ENCODE measurements at places on chromosomes 16 and 17.
A peak's percentile ranks its signal among the peaks of the same experiment; 100 is the strongest.

GRCh38 chr16:21666772-21667171 is 3.0 kb downstream of the OTOA start:
- DNase-seq, result no peak

- DNase-seq, result no peak
Observed at GRCh38 chr17:76459674-76460073, 6.7 kb upstream of the UBE2O start.

GRCh38 chr17:4340914-4341615 is 25.4 kb downstream of the UBE2G1 start:
- no peak for DNase-seq

DNA sequence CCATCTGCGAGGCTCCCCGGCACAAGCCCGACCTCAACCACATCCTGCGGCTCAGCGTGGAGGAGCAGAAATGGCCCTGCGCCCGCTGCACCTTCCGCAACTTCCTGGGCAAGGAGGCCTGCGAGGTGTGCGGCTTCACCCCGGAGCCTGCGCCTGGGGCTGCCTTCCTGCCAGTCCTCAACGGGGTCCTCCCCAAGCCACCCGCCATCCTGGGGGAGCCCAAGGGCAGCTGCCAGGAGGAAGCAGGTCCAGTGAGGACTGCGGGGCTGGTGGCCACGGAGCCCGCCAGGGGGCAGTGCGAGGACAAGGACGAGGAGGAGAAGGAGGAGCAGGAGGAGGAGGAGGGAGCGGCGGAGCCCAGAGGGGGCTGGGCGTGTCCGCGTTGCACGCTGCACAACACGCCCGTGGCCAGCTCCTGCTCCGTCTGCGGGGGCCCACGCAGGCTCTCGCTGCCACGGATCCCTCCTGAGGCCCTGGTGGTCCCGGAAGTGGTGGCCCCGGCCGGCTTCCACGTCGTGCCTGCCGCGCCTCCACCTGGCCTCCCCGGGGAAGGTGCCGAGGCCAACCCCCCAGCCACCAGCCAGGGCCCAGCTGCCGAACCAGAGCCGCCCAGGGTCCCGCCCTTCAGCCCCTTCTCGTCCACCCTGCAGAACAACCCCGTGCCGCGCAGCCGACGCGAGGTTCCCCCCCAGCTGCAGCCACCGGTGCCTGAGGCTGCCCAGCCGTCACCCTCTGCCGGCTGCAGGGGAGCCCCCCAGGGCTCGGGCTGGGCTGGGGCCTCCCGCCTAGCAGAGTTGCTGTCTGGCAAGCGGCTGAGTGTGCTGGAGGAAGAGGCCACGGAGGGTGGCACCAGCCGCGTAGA is 13.1 kb upstream of the PRR35 start:
- peak; percentile 37 for DNase-seq

- DNase-seq, result no peak
Observed at GRCh38 chr17:36929851-36930582, 7.3 kb upstream of the LHX1 start.

- DNase-seq, result no peak
Observed at GRCh38 chr16:78775161-78775561, 675.7 kb downstream of the WWOX start.

DNA sequence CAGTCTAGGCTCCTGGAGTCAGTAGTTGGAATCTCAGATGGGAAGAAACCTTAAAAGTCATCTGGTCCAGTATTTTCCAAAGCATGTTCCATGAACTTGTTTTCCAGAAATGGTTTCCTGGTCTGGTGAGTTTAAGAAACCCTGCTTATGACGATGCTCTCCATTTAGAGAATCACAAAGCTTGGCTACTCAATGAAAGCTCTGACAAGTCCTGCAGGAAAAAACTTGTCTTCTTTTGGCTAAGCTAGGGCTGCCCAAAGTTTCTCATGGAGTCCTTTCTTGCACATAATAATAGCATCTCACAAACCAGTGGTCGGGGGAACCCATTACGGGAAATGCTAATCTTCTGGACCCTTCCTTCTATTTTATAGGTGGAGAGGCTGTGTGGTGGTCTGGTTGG is 5.5 kb upstream of the NKD1 start:
- DNase-seq, result no peak

DNA sequence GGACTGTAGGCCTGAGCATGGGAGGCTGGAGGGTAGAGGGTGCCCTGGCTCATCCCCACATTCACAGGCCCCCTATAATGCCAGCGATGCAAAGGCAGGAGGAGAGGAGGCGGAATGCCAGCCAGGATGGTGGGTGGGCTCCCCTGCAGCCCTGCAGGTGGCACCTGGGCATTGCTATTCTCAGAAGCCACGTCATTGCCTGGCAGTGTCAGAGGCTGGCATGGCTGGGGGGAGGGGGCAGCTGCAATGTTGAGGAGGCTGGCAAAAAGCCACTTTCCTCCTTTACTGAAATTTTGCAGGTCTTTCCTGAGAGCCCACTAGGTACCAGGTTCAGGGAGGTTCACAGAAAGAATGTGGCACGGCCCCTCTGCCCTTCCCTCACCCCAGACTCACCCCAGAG is 36.2 kb downstream of the RAB11FIP4 start:
- no peak for DNase-seq

- no peak for DNase-seq
Observed at GRCh38 chr16:14013571-14014283, 57.4 kb upstream of the MRTFB start.

GRCh38 chr17:8821446-8822105 is 22.4 kb upstream of the MFSD6L start:
- DNase-seq, result no peak

DNA sequence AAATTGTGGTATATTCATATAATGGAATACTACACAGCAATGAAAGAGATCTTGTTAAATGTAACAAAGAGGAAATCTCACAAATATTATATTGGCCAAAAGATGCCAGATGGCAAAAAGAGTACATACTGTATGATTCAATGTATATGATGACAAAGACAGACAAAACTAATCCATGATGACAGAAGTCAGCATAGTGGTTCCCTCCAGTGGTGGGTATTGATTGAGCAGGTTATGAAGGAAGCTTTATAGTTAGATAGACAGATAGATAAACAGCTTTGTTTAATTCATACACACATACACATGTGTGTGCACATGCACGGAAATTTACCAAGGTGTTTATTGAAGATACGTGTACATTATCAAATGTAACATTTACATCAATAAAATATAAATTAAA is 74.4 kb upstream of the SMIM36 start:
- DNase-seq, result no peak

- DNase-seq, result no peak
Observed at GRCh38 chr16:10296956-10297340, 88.9 kb upstream of the ATF7IP2 start.

GRCh38 chr17:4948166-4948930 is at the start of gene PFN1:
Gene PFN1, minus strand, starts transcription at chr17:4948530. Its CDS starts 136 bp downstream, at chr17:4948394.
- DNase-seq, result peak; percentile 94

- no peak for DNase-seq
Observed at GRCh38 chr17:37698132-37698910, 46.5 kb downstream of the HNF1B start.

DNA sequence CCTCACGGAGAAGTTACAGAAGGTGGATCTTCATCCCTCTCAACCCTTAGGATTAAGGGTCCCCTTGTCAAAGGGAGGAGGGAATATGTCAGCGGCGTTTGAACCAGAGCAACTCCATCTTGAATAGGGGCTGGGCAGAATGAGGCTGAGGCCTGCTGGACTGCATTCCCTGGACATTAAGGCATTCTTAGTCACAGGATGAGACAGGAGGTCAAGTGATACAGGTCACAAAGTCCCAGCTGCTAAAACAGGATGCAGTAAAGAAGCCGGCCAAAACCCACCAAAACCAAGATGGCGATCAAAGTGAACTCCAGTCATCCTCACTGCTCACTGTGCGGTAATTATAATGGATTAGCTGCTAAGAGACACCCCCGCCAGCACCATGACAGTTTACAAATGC is 36.7 kb downstream of the RBFOX3 start:
- no peak for DNase-seq

- DNase-seq, result no peak
Observed at GRCh38 chr17:66889480-66890230, 54.7 kb downstream of the CACNG5 start.

DNA sequence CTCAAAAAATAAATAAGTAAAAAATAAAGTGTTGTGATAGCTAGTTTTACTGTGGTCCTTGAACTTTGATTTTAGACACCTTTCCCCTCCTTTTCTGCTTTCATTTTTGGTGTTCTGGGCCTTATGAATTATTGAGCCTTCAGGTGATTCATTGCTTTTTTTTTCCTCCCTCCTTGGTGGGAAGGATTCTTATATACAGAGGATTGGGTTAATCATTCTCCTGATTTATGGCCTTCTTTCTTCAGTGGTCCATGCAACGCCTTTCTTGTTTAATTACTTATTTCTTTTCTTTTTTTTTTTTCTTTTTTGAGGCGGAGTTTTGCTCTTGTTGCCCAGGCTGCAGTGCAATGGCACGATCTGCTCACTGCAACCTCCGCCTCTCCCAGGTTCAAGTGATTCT is 8.0 kb upstream of the MYL4 start:
- DNase-seq, result no peak

GRCh38 chr17:73138541-73139138 is 26.2 kb upstream of the SSTR2 start:
- DNase-seq, result no peak

DNA sequence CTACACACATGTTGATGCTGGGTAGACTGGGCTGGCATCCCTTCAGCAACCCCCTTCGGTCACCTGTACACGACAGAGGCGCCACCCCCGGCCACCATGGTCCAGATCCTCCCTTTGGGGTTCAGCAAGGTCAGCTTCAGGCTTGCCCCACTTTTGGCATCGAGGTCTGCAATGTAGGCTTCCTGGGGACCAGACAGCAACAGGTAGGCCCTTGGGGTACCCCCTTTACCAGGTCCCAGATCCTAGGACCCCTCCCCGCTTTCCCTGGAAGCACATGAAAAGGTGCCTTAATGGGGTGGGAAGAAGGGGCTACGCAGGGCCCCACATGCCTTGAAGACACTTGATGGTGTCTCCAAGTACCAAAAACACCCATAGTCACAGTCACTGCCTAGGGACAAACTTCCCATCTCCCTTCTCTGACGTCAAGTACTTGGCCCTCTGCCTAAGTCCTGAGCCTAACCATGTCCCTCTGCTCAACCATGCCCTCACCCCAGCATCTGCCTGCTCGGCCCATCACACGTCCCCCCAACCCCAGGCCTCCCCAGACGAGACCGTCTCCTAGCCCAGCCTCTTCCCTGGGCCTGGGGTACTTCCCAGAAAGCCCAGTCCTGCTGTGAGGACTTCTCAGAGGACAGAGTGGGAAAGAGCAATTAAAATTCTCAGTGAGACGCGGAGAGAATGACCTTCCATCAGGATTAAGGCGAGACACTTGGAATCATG is 12.1 kb downstream of the ACLY start:
- no peak for DNase-seq

DNA sequence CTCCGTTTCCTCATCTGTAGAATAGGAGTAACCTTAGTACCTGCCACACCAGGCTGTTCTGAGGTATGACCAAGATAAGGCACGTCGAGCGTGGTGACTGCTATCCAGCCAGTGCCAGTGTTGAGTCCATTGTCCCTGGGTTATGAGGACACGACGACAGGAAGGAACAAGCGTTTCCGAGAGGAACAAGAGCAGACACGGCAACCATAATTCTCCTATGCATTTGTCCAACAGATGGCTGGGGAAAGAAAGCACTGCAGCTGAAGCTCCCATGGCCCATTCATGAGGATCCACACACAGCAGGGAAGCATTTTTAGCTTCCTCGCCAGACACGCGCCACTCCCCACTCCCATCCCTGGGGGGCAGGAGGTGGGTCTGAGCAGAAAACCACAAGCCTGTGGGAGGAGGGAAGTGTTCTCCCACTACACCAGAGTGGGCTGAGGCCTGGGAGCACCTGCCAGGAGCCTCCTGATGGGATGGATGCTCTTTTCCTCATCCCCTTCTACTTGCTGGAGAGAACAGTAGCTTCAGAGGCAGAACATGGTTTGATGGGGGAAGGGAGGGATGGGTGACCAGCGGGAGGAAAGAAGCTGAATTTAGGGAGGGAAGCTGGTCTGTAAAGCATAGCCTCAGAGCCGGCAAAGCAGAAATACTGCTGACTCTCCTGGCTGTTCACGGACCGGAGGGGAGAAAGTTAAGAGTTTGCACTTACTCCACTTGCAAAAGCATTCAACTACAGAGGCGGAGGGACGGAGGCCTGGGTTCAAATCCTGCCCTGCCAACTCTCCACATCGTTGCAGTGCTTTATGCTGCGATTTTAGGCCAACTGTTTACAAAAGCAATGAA is 2.7 kb downstream of the COTL1 start:
- no peak for DNase-seq

DNA sequence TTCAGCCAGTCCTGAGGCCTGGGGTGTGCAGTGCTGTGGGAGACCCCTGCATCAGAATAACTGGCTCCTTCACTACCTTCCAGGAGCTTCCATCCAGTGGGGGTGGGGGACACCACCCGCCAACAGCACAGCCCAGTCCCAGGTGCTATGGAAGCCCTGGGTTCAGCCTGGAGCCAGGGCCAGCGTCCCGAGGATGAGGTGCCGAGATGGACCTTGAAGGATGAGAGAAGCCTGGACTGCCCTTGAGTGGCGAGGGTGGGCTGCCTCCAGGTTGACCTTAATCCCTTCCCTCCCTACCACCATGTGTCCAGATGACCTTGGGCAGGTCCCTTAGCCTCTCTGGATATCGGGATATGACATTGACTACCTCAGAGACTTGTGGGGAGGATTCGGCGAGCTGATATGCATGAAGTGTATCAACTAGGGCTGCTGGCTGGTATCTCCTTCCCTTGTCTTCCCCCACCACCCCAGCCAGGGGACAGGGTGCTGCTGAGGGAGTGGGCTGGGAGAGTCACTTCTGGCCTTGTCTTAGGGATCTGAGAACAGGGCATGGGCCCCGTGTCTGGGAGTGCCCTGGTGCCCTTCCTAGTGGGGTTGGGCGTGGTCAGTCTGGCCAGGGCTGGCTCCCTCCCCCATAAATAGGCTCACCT is 14.2 kb upstream of the LASP1NB start:
- no peak for DNase-seq

DNA sequence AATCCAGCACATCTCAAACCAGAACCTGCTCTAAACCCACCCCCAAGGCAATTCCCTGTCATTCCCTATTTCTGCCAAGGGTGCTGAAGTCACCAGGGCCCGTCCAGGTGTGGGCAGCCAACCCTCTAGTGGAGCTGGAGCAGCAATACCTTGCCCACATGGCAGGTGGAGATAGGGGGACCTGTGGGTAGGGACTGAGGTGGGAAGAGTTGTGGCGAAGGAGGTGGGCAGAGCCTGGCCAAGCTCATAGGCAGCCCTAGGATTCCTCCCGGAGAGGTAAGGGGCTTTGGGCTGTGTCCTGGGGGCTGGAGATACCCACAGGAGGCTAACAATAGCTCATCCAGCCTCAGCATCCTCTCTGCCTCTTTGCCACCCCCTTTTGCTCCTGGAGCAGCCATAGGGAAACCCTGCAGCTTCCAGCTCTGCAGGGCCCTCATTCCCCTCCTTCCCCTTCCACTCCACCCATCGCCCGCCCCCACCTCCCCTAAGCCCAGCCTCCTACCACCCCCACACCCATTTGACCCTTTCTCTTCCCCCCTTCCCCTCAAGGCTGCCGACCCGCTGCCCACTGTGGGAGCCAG is 30.4 kb upstream of the CRHR1 start:
- DNase-seq, result no peak

Data from CD4-positive, alpha-beta T cell treated with Interleukin-6 at 100 ng/mL for 8 hours (primary cell).